SK-N-DZ (cell line): ENCODE measurements at places on chromosomes 2 and 18.

- no peak for DNase-seq
Observed at GRCh38 chr2:231393149-231394131, 2.1 kb upstream of the B3GNT7 start.

DNA sequence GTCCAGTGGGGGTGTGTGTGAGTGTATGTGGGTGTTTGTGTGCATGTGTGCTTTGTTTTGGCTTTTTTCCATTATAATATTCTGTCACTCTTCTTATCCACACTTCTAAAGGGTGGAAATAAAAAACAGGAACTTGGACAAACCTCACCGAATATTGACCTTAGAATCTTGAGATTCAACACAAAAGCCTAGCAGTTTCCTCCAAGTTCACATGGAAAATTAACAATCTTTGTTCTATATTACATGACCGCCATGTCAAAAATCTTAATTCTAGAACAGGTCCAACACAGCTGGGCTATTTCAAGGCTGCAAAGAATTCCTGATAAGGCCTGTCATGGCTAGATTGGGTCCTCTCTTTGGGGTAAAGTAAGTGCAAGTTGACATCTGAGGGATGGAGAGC lies 169.3 kb upstream of the OSR1 start:
- no peak for DNase-seq

- no peak for DNase-seq
Observed at GRCh38 chr2:25420820-25421237, 79.1 kb upstream of the DNMT3A start.

GRCh38 chr2:123434546-123435395 lies 590.3 kb upstream of the CNTNAP5 start:
- no peak for DNase-seq

GRCh38 chr2:208361077-208361441 lies 45.5 kb upstream of the PTH2R start:
- DNase-seq: no peak

- peak; percentile 28 for DNase-seq
Observed at GRCh38 chr2:143284087-143284675, 155.0 kb downstream of the ARHGAP15 start.

- peak; percentile 28 for DNase-seq
Observed at GRCh38 chr2:159285929-159286708, at the start of gene WDSUB1. WDSUB1 (minus strand) TSS chr2:159286703; CDS start chr2:159283069, 3,634 bp downstream.

- DNase-seq: peak; percentile 35
Observed at GRCh38 chr2:240991378-240992263, 6.8 kb upstream of the SNED1 start.

GRCh38 chr2:49111006-49111405 lies 43.3 kb downstream of the FSHR start:
- DNase-seq: peak; percentile 81

- no peak for DNase-seq
Observed at GRCh38 chr18:56185126-56185525, 453.3 kb downstream of the TXNL1 start.

- DNase-seq: no peak
Observed at GRCh38 chr2:120887741-120888231, 152.1 kb downstream of the GLI2 start.
